ENCODE measurements at places on chromosomes 2 and 18.

DNA sequence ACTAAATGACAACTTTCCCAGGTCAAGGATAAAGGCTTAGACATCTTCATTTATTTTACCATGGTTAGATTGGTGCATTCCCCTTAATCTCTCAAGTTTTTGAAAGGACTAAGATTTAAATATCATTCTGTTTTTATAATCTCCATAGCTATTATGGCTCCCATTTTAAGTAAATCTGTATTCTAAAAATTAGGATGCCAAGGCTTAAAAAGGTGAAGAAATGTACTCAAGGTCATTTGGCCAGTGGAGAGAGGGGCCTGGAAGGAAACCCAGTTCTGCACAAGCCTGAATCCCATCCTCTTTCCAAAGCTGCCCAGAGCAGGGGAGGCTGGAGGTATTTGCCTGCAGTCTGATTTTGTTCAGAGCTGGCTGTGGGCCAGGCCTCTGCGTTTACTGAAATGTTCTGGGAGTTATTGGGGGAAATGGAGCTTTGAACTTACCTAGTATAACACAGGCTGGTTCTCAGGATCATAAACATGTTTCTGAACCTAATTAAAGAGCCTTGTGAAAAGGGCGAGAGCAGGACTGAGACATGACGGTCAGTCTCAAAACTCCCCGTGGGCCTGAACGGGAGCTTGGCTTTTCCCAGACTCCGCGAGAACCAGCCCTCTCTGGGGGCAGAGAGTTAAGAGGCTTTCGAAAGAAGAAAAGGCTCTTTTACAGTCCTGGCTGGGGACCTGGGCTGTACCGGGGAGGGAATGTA is 85.6 kb downstream of the DDX1 start:
- no peak for DNase-seq

- DNase-seq: no peak
Measured at GRCh38 chr18:76928179-76928868, 106.0 kb downstream of the ZNF236 start.

- no peak for DNase-seq
Measured at GRCh38 chr2:112784199-112785189, at the start of gene IL1A. Gene IL1A (minus strand): TSS chr2:112784493. CDS start chr2:112783770, 723 bp downstream.

GRCh38 chr2:241036964-241037421 is 38.6 kb downstream of the SNED1 start:
- no peak for DNase-seq

DNA sequence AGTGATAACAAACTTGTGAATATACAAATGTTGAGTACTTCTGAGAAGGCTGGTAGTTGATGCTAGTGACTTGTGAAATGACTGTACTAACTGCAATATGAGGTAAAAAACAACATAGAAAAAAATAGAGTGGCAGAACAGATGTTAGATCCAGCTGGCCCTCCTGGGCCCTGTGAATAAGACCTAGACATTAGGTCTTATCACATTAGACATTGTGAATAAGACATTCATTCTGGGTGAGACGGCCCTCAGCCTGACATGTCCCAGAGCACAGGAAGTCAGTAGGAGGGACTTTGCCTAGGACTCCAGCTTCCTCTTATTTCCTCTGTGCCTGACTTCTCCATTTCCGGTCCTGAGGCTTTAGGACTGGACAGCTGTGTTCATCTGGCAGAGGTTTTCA is 22.9 kb downstream of the DOK1 start:
- no peak for DNase-seq

DNA sequence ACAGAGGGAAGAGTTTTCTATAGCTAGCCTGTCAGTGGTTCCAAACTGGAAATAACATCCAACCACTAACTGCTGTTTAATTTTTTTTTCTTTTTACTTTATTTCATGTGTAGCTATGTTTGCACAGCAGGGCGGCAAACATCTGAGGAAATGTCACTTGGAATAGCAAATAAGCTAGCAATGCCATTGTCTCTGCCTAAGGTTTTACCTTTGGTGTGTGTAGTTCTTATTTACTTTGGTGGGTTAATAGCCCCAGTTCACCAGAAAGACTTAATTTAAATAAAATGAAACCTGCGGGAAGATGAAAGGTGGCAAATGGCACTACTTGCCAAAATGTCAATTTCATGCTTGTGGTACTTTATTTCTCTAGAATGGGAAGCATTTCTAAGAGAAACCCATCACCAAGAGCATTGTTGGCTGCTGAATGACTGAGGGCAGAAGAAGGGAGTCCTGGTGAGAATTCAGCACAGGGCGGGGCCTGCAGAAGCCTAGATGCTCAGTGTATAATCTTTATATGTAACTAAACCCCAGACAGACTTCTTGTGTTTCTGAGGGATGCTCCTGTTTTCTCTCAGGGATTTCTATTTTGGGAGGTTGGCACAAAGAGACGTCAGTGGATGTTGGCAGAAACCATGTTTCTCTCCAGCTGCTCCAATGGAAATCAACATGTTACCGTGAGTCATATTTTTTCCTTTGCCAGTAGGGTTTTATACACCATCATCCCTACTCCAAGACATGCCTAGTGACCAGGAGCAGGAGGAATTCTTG is 300.4 kb upstream of the NT5C1B start:
- DNase-seq: no peak

DNA sequence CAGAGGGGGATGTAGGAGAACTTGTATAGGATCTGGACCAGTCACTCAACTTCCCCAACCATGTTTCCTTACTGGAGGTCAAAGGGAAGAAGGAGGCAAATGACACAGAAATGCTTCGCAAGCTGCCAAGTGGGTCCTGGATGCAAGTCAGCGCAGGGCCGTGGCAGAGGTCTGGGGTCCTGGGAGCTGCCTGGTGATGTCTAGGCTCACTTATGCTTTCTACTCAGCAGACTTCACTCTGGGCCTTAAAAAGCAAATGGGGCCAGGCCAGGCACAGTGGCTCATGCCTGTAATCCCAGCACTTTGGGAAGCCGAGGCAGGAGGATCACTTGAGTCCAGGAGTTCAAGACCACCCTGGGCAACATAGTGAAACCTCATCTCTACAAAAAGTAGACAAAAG is 19.9 kb downstream of the HS1BP3 start:
- no peak for DNase-seq

- DNase-seq: no peak
Measured at GRCh38 chr2:226115102-226115831, 684.4 kb downstream of the IRS1 start.

- DNase-seq: no peak
Measured at GRCh38 chr2:226701052-226701451, 98.6 kb downstream of the IRS1 start.

- no peak for DNase-seq
Measured at GRCh38 chr2:132037527-132038178, 124.1 kb downstream of the ANKRD30BL start.

GRCh38 chr2:182077448-182078142 is 91.9 kb downstream of the PPP1R1C start:
- DNase-seq: peak; percentile 19
